ENCODE measurements at places on chromosomes 13 and 19. TPM values are rescaled to one million over a fixed set of nuclear protein-coding genes. Genes with fewer than 3 reads are reported as not detected.

DNA sequence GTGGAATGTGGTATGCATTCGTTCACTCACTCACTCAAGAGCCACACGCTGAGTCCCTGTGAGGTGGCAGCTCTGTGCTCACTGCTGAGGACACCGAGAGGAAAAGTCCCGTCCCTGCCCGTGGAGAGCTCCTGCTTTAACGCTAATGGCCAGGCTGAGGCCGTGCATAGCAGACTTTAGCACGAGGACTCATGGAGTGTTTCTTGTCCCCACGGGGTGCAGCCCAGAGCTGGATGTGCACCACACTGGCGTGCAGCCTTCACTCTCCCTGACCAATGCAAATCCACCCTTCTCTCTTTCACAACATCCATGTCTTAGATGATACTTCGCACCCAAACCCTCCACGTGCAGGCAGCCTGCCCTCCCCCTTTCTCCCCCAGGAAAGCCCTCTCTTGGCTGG is 159.6 kb upstream of the ZNF536 start:
- no peak overlapping the region for H3K4me3 ChIP-seq
- H3K36me3 ChIP-seq = no peaks in the 10 kb centered on the region
- no peak overlapping the region for H3K27ac ChIP-seq

DNA sequence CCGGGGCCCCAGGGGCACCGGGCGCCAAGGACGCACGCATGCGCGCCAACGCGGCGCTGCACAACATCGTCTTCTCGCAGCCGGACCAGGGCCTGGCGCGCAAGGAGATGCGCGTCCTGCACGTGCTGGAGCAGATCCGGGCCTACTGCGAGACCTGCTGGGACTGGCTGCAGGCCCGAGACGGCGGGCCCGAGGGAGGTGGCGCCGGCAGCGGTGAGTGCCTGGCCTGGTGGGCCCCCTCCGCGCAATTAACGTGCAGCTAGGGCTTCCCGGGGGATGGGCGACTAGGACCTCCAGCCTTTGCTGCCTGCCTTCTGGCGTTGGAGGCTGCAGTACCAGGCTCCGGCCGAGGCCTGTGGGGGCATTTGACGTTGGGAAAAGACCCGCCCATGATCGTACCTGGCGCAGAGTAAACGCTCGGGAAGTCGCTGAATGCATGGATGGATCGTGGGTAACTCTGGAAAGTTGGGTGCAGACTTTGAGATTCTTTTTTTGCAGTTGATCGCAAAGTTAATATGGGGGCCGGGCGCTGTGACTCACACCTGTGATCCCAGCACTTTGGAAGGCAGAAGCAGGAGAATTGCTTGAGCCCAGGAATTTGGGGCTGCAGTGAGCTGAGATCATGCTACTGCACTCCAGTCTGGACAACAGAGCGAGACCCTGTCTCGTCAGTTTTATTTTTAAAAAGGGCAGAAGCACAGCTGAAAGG is 7.3 kb downstream of the APC2 start:
- DNase-seq = no peak
- peaks cover 5% of the 10 kb centered on the region for H3K4me1 ChIP-seq
- H3K27ac ChIP-seq = no peak overlapping the region
- peaks cover 13% of the 10 kb centered on the region for H3K27me3 ChIP-seq

The NEK3 gene
- 3.6 TPM for polyA plus RNA-seq

GRCh38 chr13:27140060-27140459 is 31.6 kb downstream of the USP12 start:
- H3K4me1 ChIP-seq = peaks cover 44% of the 10 kb centered on the region
- H3K36me3 ChIP-seq = peaks cover 3% of the 10 kb centered on the region
- H3K4me3 ChIP-seq = no peak overlapping the region
- no peak overlapping the region for H3K27ac ChIP-seq
- no peaks in the 10 kb centered on the region for H3K27me3 ChIP-seq
- no peak for DNase-seq

- H3K4me1 ChIP-seq = no peaks in the 10 kb centered on the region
- no peak overlapping the region for H3K4me3 ChIP-seq
- H3K27ac ChIP-seq = no peak overlapping the region
- no peaks in the 10 kb centered on the region for H3K36me3 ChIP-seq
- no peaks in the 10 kb centered on the region for H3K27me3 ChIP-seq
Observed at GRCh38 chr13:71320452-71320851, 546.6 kb downstream of the DACH1 start.

The FCHO1 gene
- 27.0 TPM for polyA plus RNA-seq

DNA sequence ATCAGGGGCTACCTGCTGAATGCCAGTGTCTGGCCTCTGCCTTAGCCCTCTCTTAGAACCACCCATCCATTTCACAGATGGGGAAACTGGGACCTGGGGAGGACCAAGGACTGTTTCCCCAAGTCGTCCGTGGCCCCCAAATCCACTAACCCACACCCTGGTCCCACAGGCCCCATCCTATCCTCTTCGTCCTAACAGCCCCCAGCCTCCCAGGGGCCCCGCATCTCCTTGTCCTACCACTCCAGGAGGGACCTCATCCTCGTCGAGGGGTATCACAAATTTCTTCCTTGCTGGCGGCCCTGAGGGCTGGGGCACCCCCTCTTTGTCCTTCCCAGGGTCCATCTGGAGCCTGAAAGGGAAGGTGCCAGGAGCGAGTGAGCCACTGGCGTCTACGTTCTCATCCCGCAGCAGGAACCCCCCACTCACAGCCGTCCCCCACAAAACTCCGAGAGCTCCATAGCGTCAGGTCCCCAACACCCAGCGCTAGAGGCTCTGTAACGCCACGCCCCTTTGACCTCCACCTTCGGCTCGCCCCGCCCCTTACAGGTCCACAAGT is 606 bp downstream of the ERCC1 start:
- H3K27ac ChIP-seq = peak overlapping the region; percentile 92
- peaks cover 5% of the 10 kb centered on the region for H3K27me3 ChIP-seq
- no peak for DNase-seq
- no peaks in the 10 kb centered on the region for H3K36me3 ChIP-seq
- peak overlapping the region; percentile 93 for H3K4me3 ChIP-seq

GRCh38 chr19:41774515-41774980 is 19.2 kb downstream of the CEACAM6 start:
- DNase-seq = no peak
- peaks cover 2% of the 10 kb centered on the region for H3K4me1 ChIP-seq
- H3K36me3 ChIP-seq = no peaks in the 10 kb centered on the region
- no peak overlapping the region for H3K4me3 ChIP-seq

The HTR2A gene
- not detected for polyA plus RNA-seq

DNA sequence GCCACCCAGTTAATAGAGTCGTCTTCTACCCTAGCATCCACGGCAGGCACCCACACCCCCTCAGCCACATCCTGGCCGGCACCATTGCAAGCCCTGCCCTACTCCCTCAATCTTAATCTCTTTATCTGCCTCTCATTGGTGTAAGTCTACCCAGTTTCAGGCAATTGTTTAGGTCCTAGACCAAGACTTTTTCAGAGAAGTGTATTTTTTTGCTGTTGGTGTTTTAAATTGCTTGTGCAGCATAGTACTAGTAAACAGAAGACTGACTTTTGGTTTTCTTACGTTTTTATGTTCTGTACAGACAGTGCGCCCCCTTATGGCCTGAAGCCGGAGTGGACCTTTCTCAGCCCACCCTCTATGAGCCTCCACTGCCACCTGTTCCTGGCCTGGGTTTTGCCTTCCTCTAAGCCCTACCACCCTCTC is 2.3 kb upstream of the LCP1 start:
- no peaks in the 10 kb centered on the region for H3K36me3 ChIP-seq
- DNase-seq = peak; percentile 83
- peak overlapping the region; percentile 99 for H3K27ac ChIP-seq
- H3K4me3 ChIP-seq = peak overlapping the region; percentile 99
- peaks cover 50% of the 10 kb centered on the region for H3K4me1 ChIP-seq

The ERICH6B gene
- 0.50 TPM for polyA plus RNA-seq

DNA sequence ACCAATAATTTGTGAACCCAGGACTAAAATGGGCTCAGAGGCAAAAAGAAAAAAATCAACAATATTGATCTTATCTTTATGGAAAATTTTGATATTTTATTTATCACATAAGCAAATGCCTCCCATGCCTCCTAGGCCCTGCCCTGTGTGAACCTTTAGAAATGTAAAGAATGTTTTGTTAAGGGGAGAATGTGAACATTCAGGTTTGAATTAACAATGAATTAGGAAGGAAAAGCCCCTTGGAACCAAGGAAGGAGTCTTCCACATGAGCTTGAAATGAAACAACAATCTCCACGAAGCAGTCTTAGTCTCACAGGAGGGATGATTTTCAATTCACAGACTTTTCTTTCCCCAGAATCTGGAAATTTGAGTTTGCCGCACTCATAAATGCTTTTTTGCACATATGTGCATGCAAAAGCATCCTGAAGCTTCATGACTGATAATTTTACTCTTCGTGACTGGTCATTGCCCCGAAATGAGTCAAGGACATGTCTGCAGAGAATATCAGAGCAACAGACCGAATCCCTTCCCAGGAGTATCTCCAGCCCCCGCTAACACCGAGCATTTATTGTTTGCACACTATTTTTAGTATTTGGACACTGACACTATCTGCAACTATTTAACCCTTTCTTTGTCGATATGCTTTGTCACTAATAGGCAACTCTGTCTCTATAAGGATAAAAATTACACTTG is 135.2 kb downstream of the DCT start:
- H3K4me1 ChIP-seq = peaks cover 6% of the 10 kb centered on the region
- H3K27me3 ChIP-seq = peaks cover 4% of the 10 kb centered on the region
- H3K4me3 ChIP-seq = no peak overlapping the region
- no peak for DNase-seq
- no peaks in the 10 kb centered on the region for H3K36me3 ChIP-seq
- H3K27ac ChIP-seq = peak overlapping the region; percentile 72

The TJP3 gene
- not detected for polyA plus RNA-seq

DNA sequence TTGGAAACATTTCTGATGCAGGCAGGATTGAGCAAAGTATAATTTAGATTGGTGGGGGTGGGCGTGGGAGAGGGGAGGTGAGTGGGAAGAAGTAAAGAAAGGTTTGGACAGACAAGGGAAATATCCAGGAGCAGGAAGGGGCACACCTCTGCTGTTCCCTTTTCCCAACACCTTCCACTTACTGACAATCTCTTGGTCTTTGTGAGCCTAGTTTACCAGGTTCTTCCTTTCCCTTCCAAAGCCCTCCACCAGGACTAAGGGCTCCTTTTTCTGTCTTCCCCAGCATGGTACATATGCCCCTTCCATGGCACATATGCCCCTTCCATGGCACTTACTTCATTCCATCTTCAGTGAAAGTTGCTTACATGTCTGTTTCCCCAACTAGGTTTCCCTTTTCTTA is 6.2 kb upstream of the THSD1 start:
- H3K27ac ChIP-seq = no peak overlapping the region
- DNase-seq = no peak
- H3K4me1 ChIP-seq = peaks cover 4% of the 10 kb centered on the region
- no peak overlapping the region for H3K4me3 ChIP-seq
- H3K27me3 ChIP-seq = no peaks in the 10 kb centered on the region

DNA sequence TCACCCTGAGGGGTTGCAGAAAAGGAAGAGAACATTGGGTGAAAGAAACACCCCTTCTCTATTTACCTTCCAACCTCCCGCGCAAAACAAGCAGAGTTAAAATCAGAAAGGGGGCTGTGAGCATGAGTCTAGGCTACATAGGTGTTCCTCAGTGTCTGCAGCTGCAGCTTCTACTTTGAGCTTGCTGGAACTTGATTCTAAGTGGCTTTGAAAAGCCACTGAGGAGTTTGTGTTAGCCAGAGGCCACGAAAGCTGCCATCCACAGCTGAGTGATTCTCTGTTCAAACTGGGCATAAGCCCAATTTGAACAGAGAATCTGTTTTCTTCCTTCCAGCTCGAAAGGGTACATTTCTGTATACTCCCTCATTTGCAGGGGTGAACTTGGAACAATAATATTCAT is 343.9 kb downstream of the PCDH9 start:
- H3K27ac ChIP-seq = no peak overlapping the region
- H3K36me3 ChIP-seq = no peaks in the 10 kb centered on the region
- H3K4me1 ChIP-seq = no peaks in the 10 kb centered on the region
- H3K4me3 ChIP-seq = no peak overlapping the region
- no peak for DNase-seq

DNA sequence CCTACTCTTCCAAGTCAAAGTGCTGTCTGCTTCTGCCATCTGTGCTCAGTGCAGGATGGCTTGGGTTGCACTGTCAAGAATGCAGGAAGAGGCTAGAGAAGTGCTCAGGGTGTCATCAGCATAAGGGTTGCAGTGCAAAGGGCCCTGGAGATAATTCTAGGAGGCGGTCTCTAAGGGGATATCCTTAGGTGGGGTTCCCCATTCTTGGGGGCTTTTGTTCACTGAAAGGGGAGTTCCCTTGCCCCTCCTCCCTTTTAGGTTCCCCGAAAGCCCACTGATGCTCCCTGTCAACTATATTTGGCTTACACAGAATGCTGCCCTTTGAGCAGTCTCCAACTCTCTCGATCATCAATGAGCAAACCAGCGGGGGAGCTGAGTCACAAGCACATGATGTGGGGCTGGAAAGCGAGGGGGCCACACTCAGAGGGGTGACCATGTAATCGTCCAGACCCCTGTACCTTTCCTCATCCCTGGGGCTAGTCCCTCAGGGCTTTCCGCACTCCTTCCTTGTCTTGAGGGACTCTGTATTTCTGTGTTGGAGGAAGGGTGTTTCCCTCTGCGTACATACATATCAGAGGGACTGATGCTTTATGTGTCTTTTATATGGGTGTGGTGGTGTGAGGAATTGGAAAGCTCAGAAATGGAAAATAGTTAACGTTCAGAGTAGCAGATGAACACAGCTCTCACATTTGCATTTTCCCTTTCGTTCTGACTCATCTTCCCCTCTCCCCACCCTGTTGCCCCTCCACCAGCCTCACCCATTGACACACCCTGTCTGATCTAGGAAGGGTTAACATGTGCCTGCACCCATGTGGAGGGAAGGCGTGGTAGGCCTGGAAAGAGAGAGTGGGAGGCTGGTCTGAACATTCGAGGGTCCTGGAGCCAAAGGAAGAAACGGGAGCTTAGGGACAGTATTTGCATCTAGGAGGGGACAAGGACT is 6.7 kb downstream of the ZBTB32 start:
- H3K36me3 ChIP-seq = no peaks in the 10 kb centered on the region
- H3K4me3 ChIP-seq = no peak overlapping the region
- no peak for DNase-seq
- H3K4me1 ChIP-seq = peaks cover 6% of the 10 kb centered on the region

- H3K27me3 ChIP-seq = peaks cover 3% of the 10 kb centered on the region
- no peak overlapping the region for H3K4me3 ChIP-seq
- DNase-seq = no peak
Observed at GRCh38 chr13:62875118-62875640, 1459.5 kb upstream of the PCDH20 start.

The RNF17 gene
- polyA plus RNA-seq = not detected

GRCh38 chr13:106917673-106918556 is 350.0 kb upstream of the ARGLU1 start:
- peak; percentile 57 for DNase-seq
- no peak overlapping the region for H3K27ac ChIP-seq
- no peaks in the 10 kb centered on the region for H3K36me3 ChIP-seq

GRCh38 chr19:10767726-10768125 is 49.8 kb downstream of the DNM2 start:
- no peak for DNase-seq
- no peaks in the 10 kb centered on the region for H3K36me3 ChIP-seq
- peaks cover 64% of the 10 kb centered on the region for H3K4me1 ChIP-seq
- no peak overlapping the region for H3K27ac ChIP-seq
- peaks cover 6% of the 10 kb centered on the region for H3K27me3 ChIP-seq

- peaks cover 5% of the 10 kb centered on the region for H3K27me3 ChIP-seq
- H3K4me1 ChIP-seq = no peaks in the 10 kb centered on the region
- peak overlapping the region; percentile 53 for H3K27ac ChIP-seq
- no peak overlapping the region for H3K4me3 ChIP-seq
- peak; percentile 69 for DNase-seq
- no peaks in the 10 kb centered on the region for H3K36me3 ChIP-seq
Observed at GRCh38 chr19:39052243-39052746, 19.9 kb upstream of the FBXO27 start.

- H3K27me3 ChIP-seq = peaks cover 2% of the 10 kb centered on the region
- H3K4me3 ChIP-seq = no peak overlapping the region
- no peak for DNase-seq
- H3K36me3 ChIP-seq = no peaks in the 10 kb centered on the region
- H3K4me1 ChIP-seq = peaks cover 8% of the 10 kb centered on the region
Observed at GRCh38 chr13:40362502-40362901, 303.9 kb downstream of the FOXO1 start.

Data from immature natural killer cell (primary cell).